Stimulated activated CD8-positive, alpha-beta memory T cell treated with anti-CD3 and anti-CD28 coated beads, Interleukin-4, amount 100 ng/mL, for 4 hours (primary cell): ENCODE measurements at places on chromosomes 12 and 14.
A peak's percentile ranks its signal among the peaks of the same experiment; 100 is the strongest.

DNA sequence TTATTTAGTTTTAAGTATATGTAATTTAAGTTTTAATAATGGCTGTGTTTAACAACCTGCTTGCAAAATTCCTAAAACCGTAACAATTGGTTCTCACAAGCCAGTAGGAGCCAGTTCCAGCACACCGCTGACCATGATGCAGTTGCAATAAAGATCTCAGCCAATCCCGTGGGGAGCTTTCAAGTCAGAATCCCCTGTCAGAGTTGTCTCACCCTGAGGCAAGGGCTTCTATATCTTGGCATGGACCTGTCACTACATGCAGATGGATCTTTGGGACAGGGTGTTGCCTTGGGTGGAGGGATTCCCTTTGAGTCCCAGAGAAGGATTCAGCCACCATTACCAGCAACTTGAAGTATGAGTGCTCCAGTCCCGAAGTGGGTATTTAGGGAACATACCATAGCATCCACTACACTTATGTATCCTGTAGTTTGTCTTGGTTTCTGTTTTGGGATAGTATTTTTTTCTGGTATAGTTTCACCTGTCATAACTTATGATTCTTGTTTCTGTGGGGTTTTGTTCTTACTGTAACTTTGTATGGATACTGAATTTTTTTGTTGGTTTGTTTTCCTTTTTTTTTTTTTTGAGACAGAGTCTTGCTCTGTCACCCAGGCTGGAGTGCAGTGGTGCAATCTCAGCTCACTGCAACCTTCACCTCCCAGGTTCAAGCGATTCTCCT, 30.1 kb upstream of the LIMA1 start:
- DNase-seq = no peak

DNA sequence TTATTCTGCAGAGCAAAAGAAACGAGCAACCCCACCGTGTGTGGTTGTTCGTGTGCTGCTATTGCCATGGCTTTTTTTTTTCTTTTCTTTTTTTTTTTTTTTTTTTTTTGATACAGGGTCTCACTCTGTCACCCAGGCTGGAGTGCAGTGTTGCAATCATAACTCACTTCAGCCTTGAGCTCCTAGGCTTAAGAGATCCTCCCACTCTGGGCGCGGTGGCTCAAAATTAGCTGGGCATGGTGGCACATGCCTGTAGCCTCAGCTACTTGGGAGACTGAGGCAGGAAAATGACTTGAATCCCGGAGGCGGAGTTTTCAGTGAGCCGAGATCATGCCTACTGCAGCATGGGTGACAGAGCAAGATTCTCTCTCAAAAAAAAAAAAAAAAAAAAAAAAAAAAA, 144.2 kb downstream of the ESR2 start:
- no peak for DNase-seq

DNA sequence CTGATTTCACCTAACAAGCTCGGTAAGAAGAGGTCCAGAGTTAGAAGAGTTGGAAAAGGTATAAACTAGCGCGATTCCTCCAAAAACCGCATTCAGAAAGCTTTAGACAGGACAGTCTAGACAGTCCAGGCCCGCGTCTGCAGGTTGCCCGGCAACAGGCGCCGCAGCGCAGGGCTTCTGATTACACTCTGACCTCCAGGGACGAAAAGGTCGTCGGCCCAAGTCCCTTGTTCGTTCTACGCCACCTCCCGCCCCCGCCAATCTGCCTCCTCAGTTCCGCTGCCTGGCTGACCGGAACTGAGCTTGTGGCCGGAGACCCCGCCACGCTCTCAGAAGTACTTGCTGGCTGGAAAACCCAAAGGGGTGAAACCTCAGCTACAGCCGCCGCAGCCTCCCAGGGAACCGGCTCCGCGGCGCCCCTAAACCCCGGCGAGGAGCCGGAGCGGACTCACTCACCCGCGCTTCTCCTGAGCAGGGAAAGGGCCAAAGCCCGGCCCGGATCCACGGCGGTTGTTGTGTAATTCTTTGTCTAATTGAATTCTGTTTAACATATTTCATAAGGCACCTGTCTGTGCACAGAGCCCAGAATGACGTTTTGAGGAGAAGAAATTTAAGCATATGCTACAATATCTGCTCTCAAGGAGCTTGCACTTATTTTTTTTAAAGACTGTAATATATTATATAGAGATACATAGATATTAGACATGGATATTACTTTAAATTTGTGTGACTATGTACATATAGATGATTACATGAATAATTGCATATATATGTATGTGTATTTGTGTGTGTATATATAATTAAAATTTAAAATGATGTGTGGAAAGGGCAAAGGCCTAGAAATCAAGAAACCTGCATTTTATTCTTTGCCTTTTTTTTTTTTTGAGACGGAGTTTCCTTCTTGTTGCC, at the start of gene CAPS2:
Gene CAPS2, minus strand, starts transcription at position 407 of the 909 bp plus-strand sequence. CDS start 3,826 bp downstream, outside the sequence.
- DNase-seq = peak; percentile 4

DNA sequence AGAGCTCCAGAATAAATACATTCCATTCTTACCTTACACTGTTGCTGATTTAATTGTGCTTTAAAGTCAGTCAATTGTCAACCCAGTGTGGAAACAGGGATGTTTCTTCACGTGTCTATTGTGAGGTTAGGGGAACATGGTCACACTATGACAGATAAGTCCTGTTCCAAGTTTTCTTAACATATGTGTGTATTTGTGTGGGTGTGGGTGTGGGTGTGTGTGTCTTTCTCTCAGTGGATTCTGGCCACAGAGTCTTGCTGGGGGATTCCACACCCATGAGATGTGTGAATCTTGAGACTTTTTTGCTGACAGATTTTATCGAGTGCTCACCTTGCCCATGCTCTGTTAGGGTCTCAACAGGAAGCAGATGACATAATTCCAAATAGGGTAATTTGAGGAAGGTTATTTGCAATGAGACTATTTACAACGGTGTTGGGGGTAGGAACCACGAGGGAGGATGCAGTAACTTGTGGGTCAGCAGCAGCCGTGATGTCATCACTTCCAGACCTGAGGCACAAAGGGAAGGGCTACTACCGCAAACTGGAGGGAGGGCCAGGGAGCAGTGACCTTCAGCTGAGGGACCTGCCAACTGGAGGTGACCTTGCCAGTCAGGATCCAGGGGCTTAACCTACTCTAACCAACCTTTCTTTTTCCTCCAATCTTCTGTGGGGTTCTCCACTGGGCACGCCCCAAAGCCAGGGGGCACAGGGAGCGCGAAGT, 1.9 kb upstream of the VRK1 start:
- no peak for DNase-seq

DNA sequence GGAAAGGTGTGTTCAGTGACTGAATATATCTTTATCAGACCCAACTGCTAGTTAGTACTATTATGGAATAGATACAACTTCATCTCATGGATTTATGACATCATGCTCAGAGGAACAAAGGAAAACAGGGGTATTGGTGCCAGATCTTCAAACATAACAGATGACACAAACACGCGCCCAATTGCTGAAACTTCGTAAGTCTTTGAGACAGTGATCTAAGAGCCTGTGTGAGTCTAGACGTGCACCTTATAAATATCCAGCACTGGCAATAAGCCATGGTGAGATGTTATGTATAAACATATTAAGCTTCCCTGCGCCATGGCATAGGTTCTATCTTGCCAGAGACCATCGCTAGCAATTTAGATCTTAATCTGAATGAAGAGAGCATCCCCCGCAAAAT, 42.2 kb upstream of the NR2C1 start:
- no peak for DNase-seq

- no peak for DNase-seq
These were observed 42.1 kb downstream of the TSPAN9 start for GRCh38 chr12:3119192-3119755.

GRCh38 chr14:93025055-93025454, 90.7 kb downstream of the ITPK1 start:
- no peak for DNase-seq

DNA sequence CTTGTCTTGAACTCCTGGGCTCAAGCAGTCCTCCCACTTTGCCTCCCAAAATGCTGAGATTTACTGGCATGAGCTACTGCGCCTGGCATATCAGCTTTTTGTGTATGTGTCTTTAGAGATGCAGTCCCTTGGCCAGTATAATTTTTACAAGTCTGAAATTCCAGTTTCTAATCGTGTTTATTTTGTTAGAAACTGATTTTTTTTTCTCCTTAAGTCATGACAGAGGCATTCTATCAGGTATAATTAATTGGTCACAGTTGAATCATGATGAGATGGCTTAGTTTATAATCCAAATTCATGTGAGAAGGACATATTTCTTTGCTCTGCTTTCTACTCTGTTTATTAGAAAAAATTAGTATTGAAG, 98.9 kb downstream of the PCNX1 start:
- DNase-seq = no peak
